ENCODE measurements at places on chromosomes 5 and 9.

DNA sequence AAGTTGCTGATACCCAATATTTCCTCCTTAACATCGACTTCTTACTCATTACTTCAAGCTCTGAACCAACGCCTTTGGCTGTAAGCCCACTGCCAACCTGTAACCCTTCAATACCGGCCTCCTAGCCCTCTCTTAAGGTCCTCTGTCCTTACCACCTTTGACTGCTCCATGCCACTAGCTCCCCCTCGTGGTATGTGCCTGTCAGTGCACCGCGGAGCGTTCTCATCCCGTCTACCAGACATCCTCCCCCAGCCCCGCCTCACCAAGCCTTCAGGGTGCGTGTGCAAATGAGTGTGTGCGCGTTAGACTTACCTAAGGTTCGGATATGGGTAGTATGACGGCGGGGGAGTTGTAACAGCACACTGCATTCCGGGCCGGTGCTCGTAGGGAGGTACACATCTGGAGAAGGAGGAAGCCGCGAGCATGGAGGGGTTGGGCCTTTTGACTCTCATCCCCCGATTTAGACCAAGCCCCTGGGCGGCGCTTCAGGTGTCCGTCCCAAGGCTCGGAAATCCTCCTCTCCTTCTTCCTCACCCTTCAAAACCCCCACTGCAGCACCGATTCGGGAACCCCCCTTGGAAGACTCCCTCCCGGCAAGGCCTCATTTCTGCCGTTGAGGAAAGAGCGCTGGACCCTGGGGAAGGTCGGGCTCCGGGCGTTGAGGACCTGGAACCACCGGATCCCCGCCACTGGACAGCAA lies 2.8 kb upstream of the MYORG start:
- peak; percentile 77 for DNase-seq

GRCh38 chr5:56964173-56964572 lies 12.2 kb upstream of the MIER3 start:
- DNase-seq = no peak

- no peak for DNase-seq
These were observed 40.8 kb downstream of the SHC3 start for GRCh38 chr9:89137542-89138462.

DNA sequence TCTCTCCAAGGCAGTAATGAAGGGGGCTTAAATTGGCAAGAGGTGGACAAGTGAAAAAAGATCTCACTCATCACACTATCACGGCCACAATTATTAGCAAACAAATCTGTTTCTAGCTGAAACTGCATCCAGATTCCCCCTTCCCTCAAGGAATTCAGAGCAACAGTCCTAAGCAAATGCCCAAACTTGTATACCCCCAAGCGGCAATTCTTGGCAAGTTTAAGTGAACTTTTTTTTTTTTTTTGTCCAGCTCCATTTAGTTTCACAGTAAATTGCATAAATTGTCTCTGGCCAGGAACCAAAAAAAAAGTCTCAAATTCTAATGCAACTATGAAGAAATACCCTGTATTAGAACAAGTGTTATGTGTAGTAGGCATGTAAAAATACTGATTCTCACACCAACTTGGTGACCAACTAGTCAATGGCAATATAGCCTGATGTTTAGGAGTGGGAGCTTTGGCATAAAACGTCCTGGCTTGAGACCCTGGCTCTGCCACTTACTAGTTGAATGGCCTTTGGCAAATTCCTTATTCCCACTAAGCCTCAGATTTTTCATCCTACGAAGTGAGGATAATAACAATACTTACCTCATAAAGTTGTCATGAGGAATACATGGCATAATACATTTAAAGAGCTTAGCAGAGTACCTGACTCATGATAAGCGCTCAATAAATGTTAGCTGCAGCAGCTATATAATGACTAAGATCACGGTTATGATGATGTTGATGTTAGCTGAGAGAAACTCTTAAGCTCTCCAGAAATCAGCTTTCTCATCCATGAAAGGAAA lies 193.2 kb downstream of the ADAMTSL1 start:
- no peak for DNase-seq

- DNase-seq = no peak
These were observed 40.6 kb upstream of the ANKH start for GRCh38 chr5:14912206-14912605.

DNA sequence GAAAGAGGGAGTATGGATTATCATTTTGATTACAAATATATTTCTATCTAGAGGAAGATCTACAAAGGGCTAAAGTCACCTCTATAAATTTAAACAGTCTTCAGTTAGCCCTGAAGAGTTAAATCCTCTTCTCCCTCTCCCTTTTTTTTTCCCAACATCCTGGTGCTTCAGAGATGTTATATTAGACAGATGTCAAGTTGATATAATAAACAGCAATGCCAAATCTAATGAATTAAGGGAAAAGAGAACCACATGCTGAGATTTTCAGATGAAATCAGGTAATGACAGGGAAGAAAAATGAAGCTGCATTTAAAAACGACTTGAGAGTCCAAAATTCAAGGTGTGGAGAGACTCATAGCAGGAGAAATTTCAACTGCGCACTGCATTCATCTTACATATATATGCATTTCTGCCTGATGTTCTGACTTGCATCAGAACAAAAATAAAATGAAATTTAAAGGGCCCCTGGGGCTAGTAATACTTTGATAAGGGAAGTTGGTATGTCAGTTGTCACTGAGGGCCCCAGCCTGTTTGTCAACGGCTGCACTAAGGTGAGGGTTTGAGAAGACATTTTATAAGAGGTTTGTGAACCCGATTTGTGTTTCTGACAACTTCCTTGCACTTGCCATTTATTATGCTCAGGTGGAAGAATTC lies 338.9 kb upstream of the PANK3 start:
- DNase-seq = no peak

GRCh38 chr5:132344775-132345514 lies 24.6 kb upstream of the SLC22A5 start:
- DNase-seq = no peak

- DNase-seq = no peak
These were observed 356.0 kb upstream of the PANK3 start for GRCh38 chr5:168935183-168935582.

DNA sequence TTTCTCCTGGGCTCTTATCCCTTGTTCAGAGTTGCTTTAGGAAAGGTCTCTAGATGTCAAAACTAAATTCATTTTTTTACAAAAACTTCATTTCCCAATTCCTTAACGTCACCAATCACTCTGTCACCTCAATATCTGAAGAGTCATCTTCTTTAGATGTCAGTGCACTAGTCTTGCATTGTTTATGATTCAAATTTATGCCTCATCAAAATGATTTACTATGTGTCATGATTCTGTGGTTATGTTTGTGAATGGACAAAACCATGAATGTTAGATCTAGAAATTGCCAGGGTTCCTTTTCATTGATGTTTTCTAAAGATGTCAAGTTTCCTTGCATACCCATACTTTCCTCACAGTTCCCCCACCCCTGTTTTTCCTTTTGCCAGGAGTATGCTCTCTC lies 21.5 kb downstream of the CWC27 start:
- no peak for DNase-seq

- no peak for DNase-seq
These were observed 18.9 kb upstream of the EGFL7 start for GRCh38 chr9:136643596-136644342.

- no peak for DNase-seq
These were observed 337.0 kb downstream of the TRPM3 start for GRCh38 chr9:70784456-70784855.

GRCh38 chr9:71368157-71368556 lies 246.7 kb upstream of the TRPM3 start:
- no peak for DNase-seq

GRCh38 chr5:14396066-14396465 lies 185.5 kb upstream of the OTULINL start:
- DNase-seq = no peak

DNA sequence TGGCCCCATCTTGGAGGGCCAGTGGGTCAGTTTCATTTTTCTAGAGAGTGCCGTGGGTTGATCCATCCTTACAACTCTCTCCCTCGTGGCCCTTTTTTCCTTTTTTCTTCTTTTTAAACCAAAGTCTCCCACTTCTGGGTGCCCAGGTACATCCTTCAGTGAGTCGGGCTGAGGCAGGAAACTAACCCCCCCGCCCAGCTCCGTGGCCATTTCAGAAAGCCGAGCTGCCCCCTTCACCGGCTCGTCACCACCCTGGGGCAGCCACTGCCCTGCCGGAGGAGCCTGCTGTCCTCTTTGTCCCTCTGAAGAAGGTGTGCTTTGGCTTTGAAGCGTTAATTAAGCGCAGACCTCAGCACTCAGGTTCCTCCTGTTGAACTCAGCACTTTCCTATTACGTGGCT lies 5.2 kb downstream of the CFAP77 start:
- no peak for DNase-seq

DNA sequence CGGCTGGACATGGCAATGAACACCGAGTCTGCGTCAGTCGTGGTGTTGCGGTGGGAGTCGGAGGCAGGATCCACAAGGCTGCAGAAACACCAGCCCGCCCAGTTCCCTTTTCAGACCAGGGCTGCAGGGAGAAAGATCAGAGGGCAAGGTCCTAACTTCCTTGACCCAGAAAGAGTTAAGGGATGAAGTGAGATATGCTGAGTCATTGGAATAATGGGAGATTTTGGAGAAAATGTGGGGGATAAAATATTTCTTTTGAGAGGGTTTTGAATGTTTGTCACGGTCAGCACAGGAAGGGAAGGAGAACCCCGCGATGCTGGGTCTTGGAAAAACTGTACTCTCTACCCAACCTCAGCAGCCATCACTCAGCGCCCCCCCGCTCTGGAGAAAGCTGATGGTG lies 416.0 kb downstream of the ICE1 start:
- no peak for DNase-seq

Data from stimulated activated CD8-positive, alpha-beta memory T cell treated with anti-CD3 and anti-CD28 coated beads, Interleukin-7, amount 100 ng/mL, for 1 hour (primary cell).